GM23338 (cell line): ENCODE measurements at places on chromosomes 12 and 14. TPM values are rescaled to one million over a fixed set of nuclear protein-coding genes. Genes with fewer than 3 reads are reported as not detected.
A peak's percentile ranks its signal among the peaks of the same experiment; 100 is the strongest.

DNA sequence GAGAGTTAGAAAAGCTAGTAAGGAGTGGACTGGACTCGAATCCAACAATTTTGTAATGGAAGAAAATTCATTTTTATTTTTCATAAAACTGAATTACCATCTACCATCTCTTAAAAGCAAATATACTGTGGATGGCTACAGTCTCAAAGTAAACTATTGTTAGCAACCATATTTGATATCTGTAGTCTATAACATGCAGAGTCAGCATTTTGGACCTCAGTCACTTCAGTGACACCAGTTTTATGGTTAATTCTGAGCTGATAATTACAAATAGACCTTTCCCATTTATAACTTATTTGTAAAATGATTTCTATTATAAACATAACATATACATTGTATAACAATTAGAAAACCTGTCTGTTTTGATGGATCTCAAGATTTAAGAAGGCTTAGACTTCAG, 2.0 kb downstream of the KRAS start:
- no peak for DNase-seq
- no peak overlapping the region for H3K4me3 ChIP-seq

DNA sequence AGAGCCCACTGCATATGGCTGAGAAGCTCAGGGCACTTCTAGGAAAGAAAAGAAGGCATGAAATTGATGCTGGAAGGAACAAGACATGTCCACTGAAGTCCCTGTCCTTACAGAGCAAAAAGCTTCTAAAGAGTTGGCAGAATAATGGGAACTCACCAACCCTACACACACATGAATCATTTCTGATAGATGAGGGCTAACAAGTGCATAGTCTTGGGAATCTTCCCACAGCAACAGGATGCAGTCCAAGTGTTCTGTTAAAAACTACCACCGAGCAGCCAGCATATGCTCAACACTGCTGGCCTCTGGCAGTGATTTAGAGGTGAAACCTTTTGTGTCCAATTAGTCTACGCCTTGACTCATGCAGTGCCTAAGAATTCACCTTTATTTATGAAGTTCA, 44.8 kb downstream of the RHOJ start:
- H3K36me3 ChIP-seq: no peaks in the 10 kb centered on the region
- no peaks in the 10 kb centered on the region for H3K27me3 ChIP-seq
- no peak overlapping the region for H3K27ac ChIP-seq
- H3K4me3 ChIP-seq: no peak overlapping the region

DNA sequence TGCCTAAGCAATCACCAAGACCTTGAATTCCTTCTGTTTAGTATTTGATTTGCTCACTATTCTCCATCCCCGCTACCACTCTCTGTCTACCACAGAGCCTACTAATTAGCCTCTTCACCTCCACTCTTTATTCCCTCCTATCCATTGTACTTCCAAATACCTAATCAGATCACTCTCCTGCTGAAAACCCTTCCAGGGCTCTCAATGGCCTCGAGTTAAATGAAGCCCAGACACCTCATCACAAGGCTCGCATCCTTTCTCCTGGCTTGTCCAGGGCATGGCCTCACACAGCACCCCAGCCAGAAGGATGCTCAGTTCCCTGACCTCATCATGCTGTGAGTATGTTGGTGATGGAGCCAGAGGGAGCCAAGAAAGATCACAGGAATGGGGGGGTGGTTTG, 71.4 kb upstream of the PRMT8 start:
- H3K36me3 ChIP-seq: no peaks in the 10 kb centered on the region; the same call in 1 of the 2 replicates
- 0 out of 2 replicates have a peak, but pooled peaks cover 7% of the 10 kb centered on the region for H3K27me3 ChIP-seq
- no peak overlapping the region for H3K27ac ChIP-seq
- DNase-seq: no peak
- H3K4me3 ChIP-seq: no peak overlapping the region

DNA sequence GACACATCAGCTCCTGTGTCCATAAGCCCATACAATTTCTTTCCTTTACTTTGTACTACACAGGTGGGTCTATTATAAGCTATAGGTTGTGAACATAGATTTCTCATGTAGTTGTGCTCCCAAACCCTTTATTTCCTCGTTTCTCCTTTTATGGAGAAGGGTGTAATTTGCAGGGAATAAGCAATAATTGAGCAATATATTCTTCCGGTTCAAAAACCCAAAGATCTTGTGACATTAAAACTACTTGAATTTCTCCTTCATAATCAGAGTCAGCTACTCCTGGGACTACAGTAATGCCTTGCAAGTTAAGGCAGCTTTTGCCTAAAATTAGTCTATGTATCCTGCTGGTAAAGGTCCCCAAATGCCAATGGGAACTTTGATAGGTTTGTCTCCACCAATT, 19.1 kb upstream of the MAPKAPK5 start:
- no peak for DNase-seq
- no peaks in the 10 kb centered on the region for H3K36me3 ChIP-seq
- no peak overlapping the region for H3K4me3 ChIP-seq
- H3K27ac ChIP-seq: no peak overlapping the region
- H3K27me3 ChIP-seq: no peaks in the 10 kb centered on the region

- H3K4me1 ChIP-seq: peaks cover 14% of the 10 kb centered on the region
- H3K27me3 ChIP-seq: no peaks in the 10 kb centered on the region
- no peaks in the 10 kb centered on the region for H3K36me3 ChIP-seq
- no peak overlapping the region for H3K4me3 ChIP-seq
- DNase-seq: no peak
- no peak overlapping the region for H3K27ac ChIP-seq
These were observed 356.7 kb upstream of the DIO2 start for GRCh38 chr14:80567905-80568536.

GRCh38 chr14:103007555-103007954, 49.8 kb downstream of the CDC42BPB start:
- H3K36me3 ChIP-seq: no peaks in the 10 kb centered on the region; the same call in 1 of the 2 replicates
- no peak overlapping the region for H3K4me3 ChIP-seq
- no peak overlapping the region for H3K27ac ChIP-seq

GRCh38 chr12:39331539-39332261, 111.2 kb downstream of the KIF21A start:
- H3K27me3 ChIP-seq: no peaks in the 10 kb centered on the region
- no peak overlapping the region for H3K4me3 ChIP-seq
- no peaks in the 10 kb centered on the region; the same call in 1 of the 2 replicates for H3K36me3 ChIP-seq
- DNase-seq: no peak
- no peaks in the 10 kb centered on the region for H3K4me1 ChIP-seq

ZDHHC22 gene
- 29.3 and 32.1 TPM in 2 replicates for total RNA-seq

SIX6 gene
- total RNA-seq: not detected in 2 replicates

- H3K4me3 ChIP-seq: no peak overlapping the region
- no peak for DNase-seq
- peaks cover 60% of the 10 kb centered on the region for H3K27me3 ChIP-seq
- H3K27ac ChIP-seq: no peak overlapping the region
- peaks cover 7% of the 10 kb centered on the region; the same call in 1 of the 2 replicates for H3K4me1 ChIP-seq
These were observed 59.6 kb downstream of the FBXL14 start for GRCh38 chr12:1534748-1535147.

IAPP gene
- total RNA-seq: not detected in 2 replicates

GLS2 gene
- total RNA-seq: 24.5 and 31.6 TPM in 2 replicates

P2RX7 gene
- 0.24 and 0.74 TPM in 2 replicates for total RNA-seq

KRT7 gene
- 9.4 and 11.7 TPM in 2 replicates for total RNA-seq

MFAP5 gene
- 0.90 TPM in 1 of 2 replicates, not detected in the other for total RNA-seq

- H3K27ac ChIP-seq: no peak overlapping the region
- H3K4me1 ChIP-seq: peaks cover 27% of the 10 kb centered on the region
- no peak for DNase-seq
- no peaks in the 10 kb centered on the region for H3K36me3 ChIP-seq
These were observed 7.5 kb downstream of the HAL start for GRCh38 chr12:95988506-95989275.

SRGAP1 gene
- 5.6 and 6.1 TPM in 2 replicates for total RNA-seq

SLC5A8 gene
- 0.10 and 0.35 TPM in 2 replicates for total RNA-seq

- H3K36me3 ChIP-seq: no peaks in the 10 kb centered on the region
- DNase-seq: no peak
- H3K27ac ChIP-seq: no peak overlapping the region
- no peak overlapping the region for H3K4me3 ChIP-seq
- peaks cover 84% of the 10 kb centered on the region for H3K27me3 ChIP-seq
- H3K4me1 ChIP-seq: peaks cover 7% of the 10 kb centered on the region
These were observed 7.3 kb upstream of the ZNF740 start for GRCh38 chr12:53173085-53173715.

GRCh38 chr14:56149995-56150394, 31.8 kb downstream of the PELI2 start:
- H3K36me3 ChIP-seq: no peaks in the 10 kb centered on the region
- H3K4me3 ChIP-seq: no peak overlapping the region
- DNase-seq: no peak
- H3K4me1 ChIP-seq: peaks cover 20% of the 10 kb centered on the region
- no peak overlapping the region for H3K27ac ChIP-seq

- H3K4me1 ChIP-seq: no peaks in the 10 kb centered on the region
- H3K4me3 ChIP-seq: no peak overlapping the region
- no peak overlapping the region for H3K27ac ChIP-seq
- DNase-seq: peak; percentile 8
- peaks cover 4% of the 10 kb centered on the region; the same call in 1 of the 2 replicates for H3K36me3 ChIP-seq
These were observed 137.5 kb downstream of the FSCB start for GRCh38 chr14:44369401-44370123.

GRCh38 chr12:19546027-19546426, 106.7 kb downstream of the AEBP2 start:
- no peak overlapping the region for H3K4me3 ChIP-seq
- H3K4me1 ChIP-seq: 0 out of 2 replicates have a peak, but pooled peaks cover 8% of the 10 kb centered on the region
- no peak overlapping the region for H3K27ac ChIP-seq

TAS2R7 gene
- not detected in 2 replicates for total RNA-seq

GRCh38 chr14:42950363-42950762, 1343.7 kb downstream of the LRFN5 start:
- H3K4me3 ChIP-seq: no peak overlapping the region
- H3K36me3 ChIP-seq: no peaks in the 10 kb centered on the region
- no peaks in the 10 kb centered on the region for H3K27me3 ChIP-seq
- no peak for DNase-seq

NR1H4 gene
- not detected in 2 replicates for total RNA-seq

PMEL gene
- total RNA-seq: 81.6 and 108 TPM in 2 replicates

- H3K4me1 ChIP-seq: peaks cover 8% of the 10 kb centered on the region; the same call in 1 of the 2 replicates
- H3K27me3 ChIP-seq: no peaks in the 10 kb centered on the region
- no peak overlapping the region for H3K4me3 ChIP-seq
- H3K27ac ChIP-seq: no peak overlapping the region
- H3K36me3 ChIP-seq: no peaks in the 10 kb centered on the region
These were observed 45.8 kb downstream of the MIA2 start for GRCh38 chr14:39279515-39279914.

GRCh38 chr14:101196795-101197590, 293.5 kb upstream of the RTL1 start:
- H3K27ac ChIP-seq: no peak overlapping the region
- no peaks in the 10 kb centered on the region for H3K36me3 ChIP-seq
- H3K27me3 ChIP-seq: no peaks in the 10 kb centered on the region
- DNase-seq: peak; percentile 60
- no peaks in the 10 kb centered on the region; the same call in 1 of the 2 replicates for H3K4me1 ChIP-seq

DNA sequence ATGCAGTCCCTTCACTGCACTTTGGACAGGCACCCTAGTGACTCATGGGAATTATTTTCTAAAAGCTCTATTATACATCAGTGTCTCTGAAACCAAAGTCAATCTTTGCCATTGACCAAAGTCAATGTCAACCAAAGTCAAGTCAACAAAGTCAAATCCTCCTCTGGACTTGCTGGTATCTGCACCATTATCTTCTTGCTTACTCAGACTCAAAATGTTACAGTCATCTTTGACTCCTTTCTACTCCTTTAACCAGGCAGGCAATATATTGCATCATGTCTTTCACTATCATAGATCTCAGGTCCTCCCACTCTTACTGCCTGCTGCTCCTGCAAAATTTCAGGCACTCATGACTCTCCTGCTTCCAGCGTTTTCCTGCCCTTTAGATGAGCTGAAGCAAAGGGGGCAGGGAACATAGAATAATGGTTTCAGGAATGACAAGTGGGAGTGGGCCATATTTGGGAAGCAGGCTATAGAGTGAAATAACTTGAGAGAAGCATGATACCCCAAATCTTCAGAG, 39.2 kb downstream of the IGF1 start:
- H3K27ac ChIP-seq: no peak overlapping the region
- no peak overlapping the region for H3K4me3 ChIP-seq
- DNase-seq: no peak
- no peaks in the 10 kb centered on the region for H3K27me3 ChIP-seq
- no peaks in the 10 kb centered on the region for H3K36me3 ChIP-seq

DNA sequence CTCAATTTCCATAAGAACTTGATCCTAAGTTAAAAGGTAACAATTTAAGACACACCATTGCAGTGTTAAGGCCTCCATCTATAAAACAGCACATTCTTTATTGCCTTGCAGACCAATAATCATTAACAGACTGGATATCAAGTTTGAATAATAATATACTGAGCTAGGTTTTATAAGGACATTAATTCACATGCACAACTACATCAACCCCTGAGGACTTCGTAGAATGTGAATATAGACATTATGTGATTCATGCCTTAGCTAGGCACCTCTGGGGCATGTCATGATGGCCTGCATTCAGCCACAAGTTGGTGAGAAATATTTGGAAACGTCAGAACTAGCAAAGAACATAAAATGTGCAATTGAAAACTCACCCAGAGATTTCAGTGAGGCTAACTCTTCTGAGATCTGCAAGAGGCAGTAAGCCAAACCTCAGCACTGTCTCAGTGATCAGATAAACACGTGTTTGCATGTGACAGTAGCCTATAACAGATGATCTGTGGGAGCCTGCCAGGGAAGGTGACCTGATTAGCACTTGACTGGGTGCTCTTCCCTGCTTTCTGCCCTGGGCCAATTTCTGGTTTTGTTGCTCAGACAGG, 492.2 kb downstream of the FLRT2 start:
- DNase-seq: no peak
- H3K4me1 ChIP-seq: no peaks in the 10 kb centered on the region
- no peaks in the 10 kb centered on the region for H3K27me3 ChIP-seq
- no peak overlapping the region for H3K4me3 ChIP-seq

KRT79 gene
- 0.21 TPM in 1 of 2 replicates, not detected in the other for total RNA-seq

- no peak for DNase-seq
- no peaks in the 10 kb centered on the region for H3K27me3 ChIP-seq
- peak overlapping the region; percentile 17; the same call in 1 of the 2 replicates for H3K4me3 ChIP-seq
- H3K36me3 ChIP-seq: no peaks in the 10 kb centered on the region
- H3K27ac ChIP-seq: 0 out of 2 replicates have a peak overlapping the region, but pooled peaks have one; percentile 67
- peaks cover 5% of the 10 kb centered on the region; the same call in 1 of the 2 replicates for H3K4me1 ChIP-seq
These were observed 196.4 kb upstream of the G2E3 start for GRCh38 chr14:30362369-30363218.

DNA sequence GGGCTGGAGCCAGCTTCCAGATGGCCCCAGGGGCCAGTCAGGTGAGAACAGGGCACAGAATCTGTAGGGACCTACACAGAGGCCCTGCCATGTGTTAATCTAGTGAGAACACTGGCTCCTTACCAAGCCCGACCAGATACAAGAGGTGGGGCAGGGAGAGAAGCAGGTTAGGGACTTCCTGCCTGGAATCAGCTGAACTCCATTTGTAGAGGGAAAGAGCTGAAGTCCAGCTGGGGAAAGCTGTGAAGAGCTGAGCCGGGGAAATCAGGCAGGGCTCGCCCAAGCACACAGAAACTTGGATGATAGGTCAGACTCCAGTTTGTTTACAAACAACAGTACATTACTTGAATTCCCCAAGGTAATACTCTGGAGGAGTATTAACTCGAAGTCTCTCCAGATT, 46.7 kb downstream of the PTGER2 start:
- no peak overlapping the region for H3K4me3 ChIP-seq
- DNase-seq: peak; percentile 21
- no peak overlapping the region for H3K27ac ChIP-seq
- no peaks in the 10 kb centered on the region for H3K27me3 ChIP-seq
